Prostate gland (tissue), 2 donors: ENCODE measurements at places on chromosomes 4 and X.

DNA sequence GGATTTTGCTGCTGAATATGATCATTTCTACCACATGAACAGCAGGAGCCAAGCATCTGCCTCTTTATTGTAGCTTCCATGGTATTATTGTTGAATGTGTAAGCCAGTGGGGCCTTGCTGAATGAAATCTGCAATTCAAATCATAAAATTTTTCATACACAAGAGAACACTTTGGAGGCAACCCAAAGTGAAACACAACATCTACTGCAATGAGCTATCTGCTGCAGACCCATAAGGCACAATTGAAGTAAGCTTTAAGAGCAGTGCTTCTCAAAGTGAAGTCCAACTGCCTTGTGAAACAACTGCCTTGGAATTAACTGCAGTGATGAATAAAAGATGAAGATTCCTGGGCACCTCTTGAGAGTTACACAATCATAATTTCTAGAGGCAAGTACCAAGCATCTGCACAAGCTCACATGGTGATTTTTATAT is 626.3 kb upstream of the INTU start:
- no peak for DNase-seq
- no peaks in the 10 kb centered on the region for H3K27me3 ChIP-seq
- no peak overlapping the region for H3K4me3 ChIP-seq
- H3K36me3 ChIP-seq = no peaks in the 10 kb centered on the region

DNA sequence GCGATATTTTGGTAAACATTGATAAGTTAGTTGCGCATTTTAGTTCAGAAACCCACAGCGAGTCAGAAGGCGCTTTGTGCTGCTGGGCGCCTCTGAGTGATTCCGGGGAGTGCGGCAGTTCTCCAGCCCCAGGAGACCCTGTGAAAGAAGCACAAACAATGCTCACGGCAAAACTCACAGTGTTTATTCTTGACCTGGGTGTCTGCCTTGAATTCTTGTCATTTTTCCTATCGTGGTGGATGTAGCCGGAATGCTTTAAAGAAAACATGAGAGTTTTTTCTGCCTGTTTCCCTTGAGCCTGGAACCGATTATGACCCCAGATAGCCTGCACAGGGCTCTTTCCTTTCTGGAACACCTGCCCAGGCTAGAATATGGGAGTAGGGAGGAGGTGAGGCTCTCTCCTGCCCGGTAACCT is 6.7 kb downstream of the TBL1X start:
- no peak overlapping the region for H3K4me3 ChIP-seq
- DNase-seq = no peak
- no peaks in the 10 kb centered on the region for H3K36me3 ChIP-seq
- no peak overlapping the region for H3K27ac ChIP-seq
- H3K4me1 ChIP-seq = no peaks in the 10 kb centered on the region
- no peaks in the 10 kb centered on the region for H3K27me3 ChIP-seq

DNA sequence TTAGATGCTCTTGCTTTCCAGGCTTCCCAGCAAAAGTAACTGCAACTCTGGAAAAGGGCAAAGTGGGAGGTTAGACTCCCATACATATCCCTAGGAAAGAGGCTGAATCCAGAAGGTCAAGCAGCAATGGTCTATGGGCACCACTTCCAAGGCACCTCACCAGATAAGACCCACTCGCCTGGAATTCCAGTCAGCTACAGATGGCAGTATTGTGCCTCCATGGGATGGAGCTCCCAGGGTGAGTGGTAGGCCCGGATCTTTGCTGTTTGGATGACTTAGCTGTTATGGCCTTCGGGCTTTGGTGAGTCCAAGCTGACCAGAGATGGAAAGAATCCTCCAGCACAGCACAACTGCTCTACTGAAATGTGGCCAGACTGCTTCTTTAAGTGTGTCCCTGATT is 688.0 kb downstream of the PCDH19 start:
- H3K36me3 ChIP-seq = no peaks in the 10 kb centered on the region
- no peak overlapping the region for H3K4me3 ChIP-seq
- DNase-seq = no peak
- no peaks in the 10 kb centered on the region for H3K4me1 ChIP-seq

GRCh38 chr4:51825341-51825740 is 17.6 kb upstream of the DCUN1D4 start:
- DNase-seq = no peak
- no peaks in the 10 kb centered on the region for H3K27me3 ChIP-seq
- H3K36me3 ChIP-seq = no peaks in the 10 kb centered on the region
- no peak overlapping the region for H3K4me3 ChIP-seq

DNA sequence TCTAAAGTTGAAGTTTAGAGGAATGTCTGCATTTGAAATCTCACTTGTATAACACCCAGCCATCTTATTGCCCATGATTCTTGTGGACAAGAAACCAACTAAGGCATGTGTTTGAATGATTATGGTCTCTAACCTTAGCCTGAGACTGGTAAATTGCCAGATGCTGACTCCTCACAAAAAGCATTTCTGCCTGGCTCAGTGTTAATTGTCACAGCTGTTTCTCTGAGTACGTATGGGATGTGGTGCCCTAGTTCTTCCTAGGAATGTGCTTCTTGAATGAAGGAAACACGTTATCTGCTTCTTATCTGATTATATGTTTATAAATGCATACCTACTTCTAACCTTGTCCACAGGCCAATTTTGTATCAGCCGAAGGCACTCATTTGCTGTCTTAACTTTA is 63.1 kb upstream of the NDP start:
- H3K4me3 ChIP-seq = no peak overlapping the region
- H3K27ac ChIP-seq = no peak overlapping the region
- DNase-seq = no peak
- no peaks in the 10 kb centered on the region for H3K27me3 ChIP-seq
- no peaks in the 10 kb centered on the region for H3K36me3 ChIP-seq
- no peaks in the 10 kb centered on the region for H3K4me1 ChIP-seq

- H3K4me1 ChIP-seq = no peaks in the 10 kb centered on the region
- no peak overlapping the region for H3K4me3 ChIP-seq
- no peak overlapping the region for H3K27ac ChIP-seq
- H3K27me3 ChIP-seq = no peaks in the 10 kb centered on the region
Observed at GRCh38 chrX:118675326-118675965, 52.0 kb upstream of the IL13RA1 start.
